NCI-H2081 treated with DMSO at 0.1 percent for 48 hours (cell line): ENCODE measurements at places on chromosomes 7 and 10.

GRCh38 chr7:147509035-147509501 lies 1081.5 kb upstream of the C7orf33 start:
- no peak for DNase-seq

DNA sequence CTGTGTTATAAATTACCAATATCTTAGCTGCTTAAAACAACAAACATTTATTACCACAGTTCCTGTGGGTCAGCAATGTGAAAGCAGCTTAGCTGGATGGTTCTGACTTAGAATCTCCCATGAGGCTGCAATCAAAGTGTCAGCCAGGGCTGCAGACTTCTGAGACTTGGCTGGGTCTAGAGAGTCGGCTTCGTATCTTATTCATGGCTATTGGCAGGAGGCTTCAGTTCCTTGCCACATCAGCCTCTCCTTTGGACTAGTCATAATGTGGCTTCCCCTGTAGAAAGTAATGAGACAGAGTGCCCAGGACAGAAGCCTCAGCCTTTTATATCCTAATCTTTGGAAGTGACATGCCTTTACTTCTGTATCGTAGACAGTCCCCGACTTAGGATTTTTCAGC lies 27.3 kb downstream of the RALA start:
- no peak for DNase-seq

DNA sequence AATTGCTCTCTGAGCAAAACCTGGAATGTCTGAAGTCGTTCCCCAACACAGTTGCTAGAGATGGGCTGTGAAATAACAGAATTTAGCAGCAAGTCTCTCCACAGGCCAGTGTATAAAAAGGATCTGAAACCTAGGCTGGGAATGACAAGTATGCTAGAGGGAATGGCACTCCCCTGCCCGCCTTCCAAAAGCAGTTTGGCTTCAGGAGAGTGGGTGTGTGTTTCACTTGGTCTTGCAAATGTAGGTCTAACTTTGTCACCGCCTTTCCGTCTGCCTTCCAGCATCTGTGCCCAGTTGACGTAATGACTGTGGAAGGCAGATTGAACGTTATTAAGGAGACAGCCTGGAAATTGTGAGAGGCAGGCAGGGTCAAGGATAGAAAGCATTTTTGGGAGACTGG lies 18.0 kb upstream of the MTURN start:
- no peak for DNase-seq

DNA sequence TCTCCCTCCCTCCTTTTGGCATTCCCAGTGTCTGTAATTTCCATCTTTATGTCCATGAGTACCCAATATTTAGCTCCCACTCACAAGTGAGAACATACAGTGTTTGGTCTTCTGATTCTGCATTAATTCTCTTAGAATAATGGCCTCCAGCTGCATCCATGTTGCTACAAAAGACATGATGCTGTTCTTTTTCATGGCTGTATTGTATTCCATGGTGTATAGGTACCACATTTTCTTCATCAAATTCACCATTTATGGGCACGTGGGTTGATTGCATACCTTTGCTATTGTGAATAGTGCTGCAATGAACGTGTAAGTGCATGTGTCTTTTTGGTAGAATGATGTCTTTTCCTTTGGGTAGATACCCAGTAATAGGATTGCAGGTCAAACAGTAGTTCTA lies 576.8 kb downstream of the GALNT17 start:
- DNase-seq = no peak

- no peak for DNase-seq
These were observed 62.3 kb upstream of the POM121L12 start for GRCh38 chr7:52973126-52973525.

DNA sequence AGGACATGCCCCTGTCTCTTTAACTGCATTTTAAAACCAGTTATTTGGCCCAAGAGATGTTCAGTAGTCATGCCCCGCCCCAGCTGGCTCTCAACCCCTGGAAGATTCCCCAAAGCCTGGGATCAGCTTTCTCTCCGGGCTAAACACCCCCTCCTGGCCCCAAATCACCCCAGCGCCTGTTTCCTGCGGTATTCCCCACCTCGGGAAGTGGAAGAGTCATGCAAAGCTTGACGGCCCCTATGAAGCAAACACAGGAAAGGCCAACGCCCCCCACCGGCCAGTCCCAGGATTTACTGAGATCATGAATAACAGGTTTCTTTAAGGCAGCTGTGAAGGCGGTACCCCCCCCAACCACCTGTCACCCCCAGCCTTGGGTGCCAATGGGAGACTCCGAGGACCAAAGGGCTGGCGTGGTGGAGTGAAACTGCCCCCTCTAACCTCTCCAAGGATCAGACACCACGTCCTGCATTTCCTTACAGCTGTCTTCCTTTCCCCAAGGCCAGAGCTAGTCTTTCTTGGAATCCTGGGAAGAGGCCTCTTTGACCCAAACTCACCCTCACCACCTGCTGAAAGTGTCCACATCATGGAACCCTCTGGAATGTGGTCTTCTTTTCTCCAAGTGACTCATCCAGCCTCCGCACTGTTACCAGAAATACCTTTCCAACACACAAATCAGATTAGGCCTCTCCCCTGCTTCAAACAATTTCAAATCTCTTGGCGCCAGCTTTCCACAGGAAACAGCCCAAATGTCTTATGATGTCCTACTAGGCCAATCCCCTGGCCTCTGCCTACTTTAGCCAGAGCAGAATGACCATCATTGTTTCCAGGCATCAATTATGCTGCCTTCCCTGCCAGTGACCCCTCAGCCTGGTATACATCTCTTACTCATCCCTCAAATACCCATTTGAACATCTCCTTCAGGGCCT lies 301.5 kb downstream of the ZEB1 start:
- no peak for DNase-seq

- DNase-seq = no peak
These were observed 178.6 kb upstream of the INHBA start for GRCh38 chr7:41881331-41882130.

GRCh38 chr7:69095127-69095526 lies 503.1 kb upstream of the AUTS2 start:
- no peak for DNase-seq

DNA sequence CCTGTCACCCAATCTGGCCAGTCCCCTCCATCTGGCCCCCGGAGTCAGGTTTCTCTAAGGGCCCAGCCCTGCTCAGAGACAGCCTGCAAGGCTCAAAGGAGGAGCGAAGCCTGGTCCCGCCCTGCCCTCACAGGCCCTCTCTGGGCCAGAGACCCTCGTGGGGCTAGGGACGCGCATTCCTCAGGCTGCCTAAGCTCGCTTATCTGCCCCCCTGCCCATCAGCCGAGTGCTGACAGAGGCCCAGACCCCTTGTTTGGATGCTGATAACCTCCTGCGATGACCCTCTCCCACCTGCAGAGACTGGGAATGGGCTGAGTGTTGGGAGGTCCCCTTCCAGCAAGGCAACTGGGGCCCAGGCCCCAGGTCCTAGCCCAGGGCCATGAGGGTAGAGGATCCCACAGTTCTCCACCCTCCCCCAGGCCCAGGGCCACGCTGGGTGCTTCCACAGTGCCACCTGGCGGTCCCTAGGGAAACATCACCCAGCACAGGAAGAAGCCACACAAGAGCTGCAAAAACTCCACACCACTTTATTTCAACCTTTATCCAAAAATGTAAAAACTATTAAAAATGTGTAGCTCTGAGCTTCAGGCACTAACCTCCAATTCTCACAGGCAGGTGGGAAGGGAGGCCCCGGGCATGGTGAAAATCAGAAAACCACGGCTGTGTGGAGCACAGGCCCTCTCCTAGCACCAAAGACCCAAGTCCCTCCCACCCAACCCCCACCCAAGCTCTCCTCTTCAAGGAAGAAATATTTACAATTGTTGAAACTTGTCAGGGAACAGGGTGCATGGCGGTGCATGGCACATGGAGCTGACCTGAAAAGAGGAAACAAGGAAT lies 2.2 kb downstream of the NPM3 start:
- DNase-seq = no peak

GRCh38 chr10:73899423-73899822 lies 11.5 kb upstream of the PLAU start:
- DNase-seq = no peak

DNA sequence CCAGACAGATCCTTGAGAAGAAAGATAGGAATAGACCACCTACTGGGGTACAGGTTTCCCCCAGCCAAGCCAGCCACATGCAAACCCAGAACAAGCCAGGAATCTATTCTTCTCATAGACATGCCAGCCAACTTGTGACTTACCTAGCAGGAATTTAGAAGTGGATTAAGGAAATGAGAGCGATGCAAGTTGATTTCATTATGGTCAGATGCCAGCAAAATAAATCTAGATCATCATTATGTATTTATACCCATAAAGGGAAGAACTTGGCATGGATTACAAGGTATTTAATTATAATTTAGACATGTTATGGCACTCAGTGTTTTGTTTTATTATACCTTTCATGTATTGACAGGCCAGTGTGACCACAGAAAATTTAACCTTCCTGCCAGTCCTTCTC lies 32.8 kb downstream of the SLC35G1 start:
- no peak for DNase-seq

- DNase-seq = no peak
These were observed 1.0 kb upstream of the LYZL2 start for GRCh38 chr10:30630571-30630970.
